ENCODE measurements at places on chromosomes 3 and 15.

DNA sequence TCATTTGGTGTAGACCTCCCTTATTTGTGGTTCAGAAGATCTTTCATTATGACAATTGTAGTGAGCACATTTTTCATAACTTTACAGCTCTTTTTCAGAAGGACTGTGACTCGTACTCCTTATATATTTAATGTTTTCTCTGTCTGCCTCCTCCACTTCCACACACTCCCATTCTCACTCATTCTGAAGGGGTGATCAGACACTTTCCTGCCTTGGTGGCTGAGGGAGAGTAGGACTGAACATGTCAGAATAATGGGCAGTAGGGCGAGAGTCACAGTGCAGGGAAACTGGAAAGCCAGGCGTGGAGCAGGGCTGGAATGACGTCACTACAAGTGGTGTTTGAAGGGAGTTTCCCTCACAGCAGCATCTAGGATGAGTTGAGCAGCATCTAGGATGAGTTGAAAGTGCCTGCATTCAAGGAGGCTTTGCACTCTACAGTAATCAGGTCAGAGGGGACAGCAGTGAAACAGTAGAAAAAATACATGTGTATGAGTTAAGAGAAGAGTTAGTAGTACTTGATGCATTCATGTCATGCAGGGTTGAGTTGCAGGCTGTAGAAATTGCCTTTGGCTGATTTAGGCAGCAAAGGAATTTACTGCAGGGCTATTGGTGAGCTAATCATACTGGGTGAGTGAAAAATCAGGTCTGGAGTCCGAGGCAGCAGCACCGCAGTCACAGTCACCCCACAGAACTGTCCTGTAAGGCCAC is 36.3 kb upstream of the FBXL22 start:
- DNase-seq: peak; percentile 31

GRCh38 chr15:64687172-64687571 is 88.2 kb downstream of the RBPMS2 start:
- DNase-seq: no peak

DNA sequence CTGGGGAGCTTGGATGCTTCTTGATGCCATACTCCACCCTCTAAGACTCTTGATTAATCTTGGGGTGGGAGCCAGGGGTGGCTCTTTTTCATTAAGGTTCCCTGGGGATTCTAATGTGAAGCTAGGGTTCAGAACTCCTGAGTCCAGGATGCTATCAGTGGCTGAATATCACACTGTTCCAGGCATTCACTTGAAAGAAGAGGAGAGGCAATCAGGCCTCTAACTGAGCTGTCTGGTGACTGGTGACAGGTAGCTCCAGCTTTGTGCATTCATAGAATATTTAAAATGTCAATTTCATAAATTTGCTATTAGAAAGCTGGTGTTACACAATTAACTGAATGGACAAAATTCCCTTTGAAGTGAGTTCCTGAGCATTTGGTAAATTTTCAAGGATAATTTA is 139.0 kb downstream of the CHDH start:
- no peak for DNase-seq

- DNase-seq: no peak
These were observed 161.2 kb downstream of the FRMD5 start for GRCh38 chr15:44033894-44034293.

DNA sequence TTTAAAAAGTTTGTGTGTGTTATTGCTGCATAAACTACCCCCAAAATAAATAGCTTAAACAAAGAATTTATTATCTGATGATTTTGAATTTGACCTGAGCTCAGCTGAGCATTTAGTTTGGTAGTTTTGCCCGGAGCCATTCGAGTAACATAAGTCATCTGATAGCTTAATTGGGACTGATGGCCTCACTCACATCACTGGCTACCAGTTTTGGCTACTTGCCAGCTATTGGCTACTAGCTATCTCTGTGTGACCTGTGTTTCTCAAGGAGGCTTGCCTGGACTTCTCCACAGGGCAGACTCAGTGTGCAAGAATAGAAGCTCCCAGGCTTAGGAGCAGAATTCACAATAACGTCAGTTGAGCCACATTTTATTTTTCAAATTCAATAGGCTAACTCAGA is 9.0 kb downstream of the CNTN3 start:
- DNase-seq: no peak

DNA sequence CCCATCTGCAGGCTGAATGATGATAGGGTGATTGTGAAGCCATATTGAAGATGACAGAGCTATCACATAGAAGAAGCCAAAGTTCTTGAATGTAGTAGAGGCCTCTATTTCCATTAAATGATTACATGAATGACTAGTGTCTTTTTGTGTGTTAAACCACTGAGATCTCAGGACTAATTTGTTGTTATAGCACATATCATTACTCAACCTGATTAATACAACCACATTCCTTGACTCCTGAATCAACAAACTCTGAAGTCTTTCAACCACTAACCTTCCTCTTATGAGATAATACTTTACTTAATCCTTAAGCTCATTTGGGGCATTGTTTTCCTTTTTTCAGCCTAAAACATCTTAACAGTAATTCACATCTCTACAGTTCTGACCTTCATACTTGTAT is 564.5 kb upstream of the ADAMTS9 start:
- DNase-seq: no peak

DNA sequence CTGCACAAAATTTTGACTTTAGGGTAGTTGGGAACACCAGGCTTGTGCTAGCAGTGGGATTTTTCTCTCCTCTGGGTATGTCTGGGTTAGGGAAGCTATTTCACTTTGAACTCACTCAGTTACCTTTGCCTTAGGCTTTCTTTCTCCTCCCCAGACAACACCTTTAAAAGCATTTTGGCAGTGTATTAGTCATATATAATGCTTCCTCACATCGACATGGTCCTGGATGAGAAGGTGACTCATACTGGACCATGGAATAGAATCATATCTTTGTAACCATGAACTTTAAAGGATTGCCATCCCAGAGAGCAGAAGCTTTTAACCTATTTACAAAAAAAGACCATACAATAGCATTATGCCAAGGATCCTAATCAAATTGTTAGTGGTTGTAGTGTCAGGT is 2.7 kb downstream of the RYR3 start:
- DNase-seq: no peak

DNA sequence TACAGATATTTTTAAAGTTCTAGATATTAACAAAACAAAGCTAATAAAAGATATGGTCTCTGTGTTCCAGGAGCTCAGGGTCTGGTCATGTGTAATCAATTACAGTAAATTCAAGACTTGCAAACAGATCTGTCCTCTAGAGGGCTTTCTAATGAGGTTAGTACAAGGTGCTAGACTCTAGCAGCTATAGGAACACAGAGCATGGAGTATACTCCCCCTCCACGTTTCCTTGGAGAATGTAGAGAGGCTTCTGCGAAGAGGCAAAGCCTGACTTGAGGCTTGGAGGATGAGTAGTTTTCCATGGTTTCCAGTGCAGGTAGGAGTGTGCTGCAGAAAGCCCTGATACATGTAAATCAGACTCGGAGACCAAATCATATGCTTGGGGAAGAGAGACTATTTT is 32.7 kb upstream of the DLG1 start:
- no peak for DNase-seq

- DNase-seq: no peak
These were observed 3.3 kb downstream of the PKM start for GRCh38 chr15:72227720-72228119.

DNA sequence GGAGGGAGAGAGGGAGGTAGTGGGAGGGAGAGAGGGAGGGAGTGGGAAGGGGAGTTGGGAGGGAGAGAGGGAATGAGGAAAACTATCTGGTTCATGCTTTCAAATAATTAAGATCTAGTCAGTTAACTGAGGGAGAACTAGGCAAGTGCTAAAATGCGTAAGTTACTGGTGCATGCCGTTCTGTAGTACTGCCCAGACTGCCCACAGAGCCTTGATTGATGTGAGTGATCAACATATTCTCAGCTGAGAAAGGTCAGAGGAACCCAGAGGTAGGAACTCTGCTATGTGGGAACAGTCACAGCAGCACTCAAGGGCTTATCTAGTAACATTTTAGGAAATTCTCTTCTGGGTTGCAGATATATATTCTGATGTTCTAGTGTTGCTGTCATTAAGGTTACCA is 149.8 kb upstream of the ROBO1 start:
- DNase-seq: no peak

DNA sequence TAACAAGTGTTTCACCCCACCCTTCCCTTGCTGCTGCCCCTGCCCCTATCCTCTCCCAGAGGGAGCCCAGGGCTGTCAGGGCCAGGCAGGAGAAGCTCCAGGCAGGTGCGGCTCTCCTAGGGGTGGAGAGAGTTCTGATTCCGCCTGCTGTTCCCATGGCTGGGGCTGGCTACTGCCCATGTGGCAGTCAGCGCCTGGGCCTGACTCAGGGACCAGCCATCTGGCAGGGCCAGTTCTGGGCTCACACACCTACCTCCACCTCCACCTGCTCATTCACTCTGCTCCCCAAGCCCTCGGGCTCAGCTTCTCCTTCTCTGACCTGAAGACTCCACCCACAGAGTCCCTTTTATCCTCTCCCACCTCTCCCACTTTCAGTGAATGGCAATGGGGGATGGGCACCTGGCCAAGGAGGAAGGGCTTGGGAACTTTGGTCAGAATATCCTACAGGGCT is 23.4 kb downstream of the AMOTL2 start:
- no peak for DNase-seq
